Type B pancreatic cell (in vitro differentiated cells): ENCODE measurements at places on chromosomes 3 and 15. TPM values are rescaled to one million over a fixed set of nuclear protein-coding genes. Genes with fewer than 3 reads are reported as not detected.

GRCh38 chr3:71570546-71570945 is 13.0 kb downstream of the FOXP1 start:
- peaks cover 15% of the 10 kb centered on the region for H3K4me1 ChIP-seq
- H3K36me3 ChIP-seq = peaks cover 48% of the 10 kb centered on the region
- H3K27ac ChIP-seq = no peak overlapping the region
- H3K27me3 ChIP-seq = no peaks in the 10 kb centered on the region
- no peak overlapping the region for H3K4me3 ChIP-seq
- no peak for DNase-seq

DNA sequence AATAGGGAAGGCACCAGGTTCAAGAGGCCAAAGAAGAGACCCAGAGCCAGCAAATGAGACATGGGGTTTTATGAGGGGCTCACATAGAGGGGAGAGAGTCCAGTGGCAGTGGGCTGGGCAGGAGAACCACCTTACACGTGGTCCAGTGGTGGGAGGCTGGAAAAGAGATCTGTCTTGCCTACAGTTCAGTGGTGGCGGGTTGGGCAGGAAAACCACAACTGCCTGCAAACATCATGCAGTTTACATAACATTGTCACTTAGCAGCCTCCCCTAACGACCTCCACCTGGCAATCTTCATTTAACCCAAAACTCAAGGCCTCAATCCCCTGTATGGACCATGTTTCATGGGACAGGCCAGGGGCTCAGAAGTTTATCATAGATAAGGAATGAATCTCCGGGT is 29.1 kb downstream of the CRYGS start:
- no peak for DNase-seq
- no peak overlapping the region for H3K27ac ChIP-seq
- H3K27me3 ChIP-seq = peaks cover 43% of the 10 kb centered on the region
- peaks cover 9% of the 10 kb centered on the region for H3K4me1 ChIP-seq
- H3K4me3 ChIP-seq = no peak overlapping the region
- H3K36me3 ChIP-seq = no peaks in the 10 kb centered on the region

DNA sequence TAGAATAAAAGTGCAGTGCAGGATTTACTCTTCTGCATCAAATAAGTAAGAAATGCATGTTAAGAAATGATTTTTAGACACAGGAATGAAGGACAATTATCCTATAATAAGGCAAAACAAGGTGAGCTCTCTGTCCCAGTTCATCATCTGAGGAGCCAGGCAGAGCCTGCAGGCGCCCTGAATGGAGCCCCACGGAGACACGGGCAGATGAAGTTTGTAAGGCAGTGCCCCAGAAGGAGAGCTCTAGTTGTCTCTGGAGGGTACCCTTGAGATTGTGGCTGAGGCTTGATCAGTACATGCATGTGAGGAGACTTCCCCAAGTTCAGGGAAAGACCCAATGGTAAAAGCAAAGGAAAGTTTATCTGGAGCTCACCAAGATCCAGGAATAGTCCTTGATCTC is 50.3 kb downstream of the ATP10A start:
- no peak overlapping the region for H3K4me3 ChIP-seq
- no peaks in the 10 kb centered on the region for H3K36me3 ChIP-seq
- DNase-seq = no peak
- peaks cover 9% of the 10 kb centered on the region for H3K27me3 ChIP-seq

- DNase-seq = no peak
- peaks cover 44% of the 10 kb centered on the region for H3K4me1 ChIP-seq
- no peaks in the 10 kb centered on the region for H3K27me3 ChIP-seq
- H3K4me3 ChIP-seq = no peak overlapping the region
These were observed 161.1 kb upstream of the UBE2E1 start for GRCh38 chr3:23644676-23645075.

The INKA1 gene
- 0.45 and 6.7 TPM in 2 replicates for total RNA-seq

The RAB5A gene
- 55.0 and 70.5 TPM in 2 replicates for total RNA-seq

- H3K36me3 ChIP-seq = no peaks in the 10 kb centered on the region
- H3K4me1 ChIP-seq = no peaks in the 10 kb centered on the region
- H3K27ac ChIP-seq = no peak overlapping the region
- no peak for DNase-seq
These were observed 85.9 kb upstream of the ZPLD1 start for GRCh38 chr3:102348904-102349303.

The XCR1 gene
- 3.6 and 13.9 TPM in 2 replicates for total RNA-seq

- H3K27ac ChIP-seq = no peak overlapping the region
- no peak overlapping the region for H3K4me3 ChIP-seq
- no peak for DNase-seq
- H3K27me3 ChIP-seq = no peaks in the 10 kb centered on the region
- peaks cover 27% of the 10 kb centered on the region for H3K4me1 ChIP-seq
- no peaks in the 10 kb centered on the region for H3K36me3 ChIP-seq
These were observed 54.3 kb downstream of the BDH1 start for GRCh38 chr3:197501496-197501878.

- no peak overlapping the region for H3K4me3 ChIP-seq
- H3K36me3 ChIP-seq = no peaks in the 10 kb centered on the region
- DNase-seq = no peak
- no peaks in the 10 kb centered on the region for H3K27me3 ChIP-seq
- H3K4me1 ChIP-seq = peaks cover 5% of the 10 kb centered on the region
- no peak overlapping the region for H3K27ac ChIP-seq
These were observed 33.3 kb downstream of the TMCO5A start for GRCh38 chr15:37967788-37968187.

DNA sequence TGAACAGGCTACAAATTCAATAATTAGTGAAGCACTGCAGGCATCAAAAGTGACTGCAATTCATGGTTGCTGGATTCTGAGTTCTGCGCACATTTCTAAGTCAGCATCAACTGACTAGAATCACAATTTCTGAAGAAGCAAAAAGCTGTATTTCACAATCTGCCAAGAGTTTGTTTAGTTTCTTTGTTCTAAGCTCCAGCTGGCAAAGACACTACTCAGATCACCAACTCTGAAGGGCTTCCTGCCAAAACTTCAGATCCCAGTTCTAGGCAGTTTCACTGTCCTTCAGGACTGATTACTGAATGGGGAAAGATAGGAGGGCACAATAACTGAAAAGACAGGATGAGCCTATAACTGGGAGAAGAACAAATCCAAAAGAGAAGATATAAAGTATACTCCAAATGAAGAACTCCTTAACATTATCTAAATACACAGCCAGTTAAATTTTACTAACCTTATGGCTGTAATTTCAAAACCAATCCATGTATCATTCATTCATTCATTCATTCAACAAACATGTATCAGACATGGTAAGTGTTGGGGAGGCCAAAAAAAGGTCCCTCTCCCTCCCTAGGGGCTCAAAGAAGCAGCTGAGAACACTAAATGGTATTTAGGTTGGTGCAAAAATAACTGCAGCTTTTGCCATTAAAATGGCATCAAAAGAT is 17.1 kb downstream of the TJP1 start:
- H3K27ac ChIP-seq = peak overlapping the region; percentile 24
- H3K4me3 ChIP-seq = no peak overlapping the region
- no peak for DNase-seq
- no peaks in the 10 kb centered on the region for H3K27me3 ChIP-seq

GRCh38 chr15:67641453-67641852 is 99.0 kb downstream of the MAP2K5 start:
- no peak for DNase-seq
- no peak overlapping the region for H3K4me3 ChIP-seq
- no peaks in the 10 kb centered on the region for H3K27me3 ChIP-seq
- H3K4me1 ChIP-seq = peaks cover 8% of the 10 kb centered on the region
- H3K27ac ChIP-seq = no peak overlapping the region

The TMEM158 gene
- total RNA-seq = 8.9 and 10.1 TPM in 2 replicates

DNA sequence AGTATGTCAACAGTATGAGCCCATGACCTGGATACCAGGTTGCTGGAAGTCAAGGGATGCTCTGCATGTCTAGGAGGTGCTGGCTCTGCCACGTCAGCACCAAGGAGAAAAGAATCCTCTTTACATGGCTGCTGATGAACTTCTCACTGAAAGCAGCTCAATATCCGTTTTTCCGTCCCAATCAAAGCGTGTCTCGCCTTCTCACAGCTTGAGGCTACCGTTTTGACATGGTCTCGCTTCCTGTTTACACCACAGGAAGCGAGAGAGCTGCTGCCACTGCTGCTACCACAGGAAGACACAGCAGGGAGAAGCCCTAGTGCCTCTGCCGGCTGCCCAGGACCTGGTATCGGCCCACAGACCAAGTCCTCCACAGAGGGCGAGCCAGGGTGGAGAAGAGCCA is 27.3 kb downstream of the STARD5 start:
- peaks cover 5% of the 10 kb centered on the region for H3K27me3 ChIP-seq
- no peak overlapping the region for H3K4me3 ChIP-seq
- peaks cover 8% of the 10 kb centered on the region for H3K4me1 ChIP-seq
- DNase-seq = no peak

The GALNT15 gene
- total RNA-seq = 0.17 TPM in 1 of 2 replicates, not detected in the other

The NR2E3 gene
- 0.38 and 0.94 TPM in 2 replicates for total RNA-seq

GRCh38 chr15:51737522-51738305 is at the start of gene LYSMD2:
Gene LYSMD2, minus strand, starts transcription at chr15:51737655. Its CDS starts 33 bp downstream, at chr15:51737622.
- H3K27me3 ChIP-seq = peaks cover 55% of the 10 kb centered on the region
- no peak for DNase-seq
- H3K27ac ChIP-seq = peak within 1 kb of the TSS; percentile 73
- H3K36me3 ChIP-seq = no peaks in the 10 kb centered on the region
- H3K4me3 ChIP-seq = peak within 1 kb of the TSS; percentile 86
- no peaks in the 10 kb centered on the region for H3K4me1 ChIP-seq
